NCI-H82 (cell line): ENCODE measurements at places on chromosomes 7 and 10.

GRCh38 chr10:111972109-111972508 is 211.5 kb downstream of the GPAM start:
- no peak for DNase-seq

DNA sequence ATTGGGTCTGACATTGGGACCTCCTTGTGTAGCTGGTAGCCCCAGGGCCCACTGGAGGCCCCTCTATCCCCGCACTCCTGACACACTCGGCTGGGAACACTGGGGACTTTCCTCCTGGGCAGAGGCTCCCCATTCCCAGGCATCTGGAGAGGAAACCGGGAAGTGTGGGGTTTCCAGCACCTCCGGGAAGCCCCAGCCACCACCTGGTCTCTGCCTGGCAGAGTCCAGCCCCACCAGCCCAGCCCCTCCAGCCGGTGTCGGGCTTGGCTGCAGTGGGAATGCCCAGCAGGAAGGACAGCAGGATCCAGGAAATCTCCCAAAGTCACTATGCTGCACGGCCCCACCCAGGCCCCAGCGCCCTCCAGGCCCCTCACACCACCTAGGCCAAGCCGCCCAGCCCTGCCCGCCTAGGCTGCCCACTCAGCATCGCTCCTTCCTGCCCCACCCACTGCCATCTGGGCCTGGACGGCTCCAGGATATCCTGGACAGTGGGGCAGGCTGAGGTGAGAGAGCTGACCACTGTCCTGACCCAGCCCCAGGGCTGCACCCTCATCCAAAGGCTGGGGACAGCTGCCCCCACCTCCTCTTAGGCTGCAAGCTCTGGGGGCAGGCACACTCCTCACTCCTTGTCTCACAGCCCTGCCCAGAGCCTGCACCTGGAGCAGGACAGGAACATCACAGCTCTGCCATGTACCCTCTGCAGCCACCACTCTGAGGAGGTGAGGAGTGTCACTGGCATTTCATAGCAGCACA is 11.8 kb downstream of the RASGEF1A start:
- DNase-seq = no peak

- no peak for DNase-seq
Observed at GRCh38 chr10:123398180-123398591, 244.0 kb downstream of the BUB3 start.

DNA sequence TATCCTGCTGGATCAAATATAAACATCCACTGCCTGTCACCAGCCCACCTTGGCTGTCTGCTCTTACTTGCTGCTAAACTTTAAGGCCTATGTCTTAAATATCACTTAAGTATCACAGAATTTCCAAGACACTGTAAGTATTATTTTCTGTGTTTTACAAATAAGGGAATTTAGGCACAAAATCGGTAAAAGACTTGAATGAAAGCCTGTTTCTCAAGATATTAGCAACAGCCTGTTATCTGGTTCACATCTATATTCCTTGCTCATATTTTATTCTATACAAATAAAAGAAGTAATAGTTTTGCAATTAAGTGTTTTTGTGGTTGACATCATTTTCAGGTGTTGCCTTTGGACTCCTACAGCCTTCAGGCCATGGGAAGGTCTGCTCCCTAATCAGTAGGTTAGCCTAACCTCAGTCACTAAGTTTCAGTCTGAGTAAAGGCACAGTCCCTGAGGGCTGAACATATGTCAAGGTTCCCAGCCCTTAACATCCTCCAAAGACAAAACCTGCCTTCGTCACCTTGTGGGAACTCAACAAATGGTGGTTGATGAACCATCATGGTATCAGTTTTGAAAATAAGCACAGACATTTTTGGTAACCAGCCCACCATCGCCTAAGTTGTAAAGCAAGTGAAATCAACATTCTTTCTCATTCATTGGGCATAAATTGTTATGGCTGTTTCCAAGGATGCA is 127.1 kb downstream of the CREB5 start:
- no peak for DNase-seq

DNA sequence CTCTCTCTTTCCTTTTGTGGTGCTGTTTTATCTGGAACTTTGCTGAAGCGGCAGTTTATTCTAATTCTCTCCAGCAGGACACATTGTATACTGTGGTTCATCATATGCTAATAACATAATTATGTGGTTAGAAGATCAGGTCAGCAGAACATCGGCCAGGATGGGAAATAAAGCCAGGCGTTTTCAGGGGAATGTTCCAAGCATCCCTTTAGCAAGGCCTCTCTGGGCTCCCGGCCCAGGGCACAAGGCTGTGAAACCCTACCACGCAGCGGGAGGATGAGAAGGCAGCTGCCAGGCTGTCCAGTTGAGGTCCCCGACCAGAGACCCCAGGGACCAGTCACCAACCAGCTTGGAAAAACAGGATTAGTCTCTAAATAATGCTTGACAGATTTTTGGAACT is 112.2 kb upstream of the GALNT17 start:
- no peak for DNase-seq

- DNase-seq = peak; percentile 64
Observed at GRCh38 chr10:72243822-72244437, 27.9 kb upstream of the ASCC1 start.

DNA sequence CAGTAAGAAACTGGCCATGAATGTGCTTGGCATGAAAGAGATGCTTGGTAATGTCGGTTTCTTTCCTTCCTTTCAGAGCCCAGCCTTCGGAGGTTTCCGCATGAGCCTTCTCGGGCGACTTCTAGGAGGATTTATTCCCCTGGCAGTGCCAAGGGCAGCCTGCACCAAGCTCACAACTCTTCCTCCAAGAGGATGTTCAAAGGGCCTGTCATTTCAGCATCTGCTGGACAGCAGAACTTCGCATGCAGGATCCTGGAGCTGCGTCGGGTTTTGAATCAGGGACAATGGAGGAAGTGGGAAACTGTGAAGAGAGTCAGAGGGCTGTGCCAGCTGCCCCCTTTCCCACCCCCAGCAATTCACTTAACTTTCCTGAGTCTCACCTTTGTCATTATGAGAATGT is 21.3 kb downstream of the GOLGA7B start:
- no peak for DNase-seq
